Activated T-helper 1 cell treated with anti-CD3 and anti-CD28 coated beads, Interleukin-12 subunit alpha, Interleukin-12 subunit beta, Interleukin-2, Interleukin-4 antibody, amounts not matched to agents 30 ng/mL and 10 ng/mL and 1 ng/mL, durations not matched to agents 14 hours and 24 hours and 36 hours (primary cell): ENCODE measurements at places on chromosomes 5 and 9. TPM values are rescaled to one million over a fixed set of nuclear protein-coding genes. Genes with fewer than 3 reads are reported as not detected.

- no peak overlapping the region for H3K4me3 ChIP-seq
- peaks cover 5% of the 10 kb centered on the region for H3K4me1 ChIP-seq
- no peak for DNase-seq
- no peak overlapping the region for H3K27ac ChIP-seq
- H3K36me3 ChIP-seq: no peaks in the 10 kb centered on the region
Measured at GRCh38 chr5:122721127-122721526, 53.8 kb upstream of the SNX2 start.

SPATA24 gene
- total RNA-seq: 4.1 and 5.3 TPM in 2 replicates

UNC13B gene
- total RNA-seq: 0.34 and 0.41 TPM in 2 replicates

ARSI gene
- not detected in 2 replicates for total RNA-seq

ZDHHC11B gene
- not detected in 2 replicates for total RNA-seq

- no peaks in the 10 kb centered on the region for H3K36me3 ChIP-seq
- no peak for DNase-seq
- peak overlapping the region; percentile 65 for H3K4me3 ChIP-seq
- no peak overlapping the region for H3K27ac ChIP-seq
Measured at GRCh38 chr9:120716483-120716882, 2.2 kb upstream of the MEGF9 start.

ABLIM3 gene
- not detected in 2 replicates for total RNA-seq

DNA sequence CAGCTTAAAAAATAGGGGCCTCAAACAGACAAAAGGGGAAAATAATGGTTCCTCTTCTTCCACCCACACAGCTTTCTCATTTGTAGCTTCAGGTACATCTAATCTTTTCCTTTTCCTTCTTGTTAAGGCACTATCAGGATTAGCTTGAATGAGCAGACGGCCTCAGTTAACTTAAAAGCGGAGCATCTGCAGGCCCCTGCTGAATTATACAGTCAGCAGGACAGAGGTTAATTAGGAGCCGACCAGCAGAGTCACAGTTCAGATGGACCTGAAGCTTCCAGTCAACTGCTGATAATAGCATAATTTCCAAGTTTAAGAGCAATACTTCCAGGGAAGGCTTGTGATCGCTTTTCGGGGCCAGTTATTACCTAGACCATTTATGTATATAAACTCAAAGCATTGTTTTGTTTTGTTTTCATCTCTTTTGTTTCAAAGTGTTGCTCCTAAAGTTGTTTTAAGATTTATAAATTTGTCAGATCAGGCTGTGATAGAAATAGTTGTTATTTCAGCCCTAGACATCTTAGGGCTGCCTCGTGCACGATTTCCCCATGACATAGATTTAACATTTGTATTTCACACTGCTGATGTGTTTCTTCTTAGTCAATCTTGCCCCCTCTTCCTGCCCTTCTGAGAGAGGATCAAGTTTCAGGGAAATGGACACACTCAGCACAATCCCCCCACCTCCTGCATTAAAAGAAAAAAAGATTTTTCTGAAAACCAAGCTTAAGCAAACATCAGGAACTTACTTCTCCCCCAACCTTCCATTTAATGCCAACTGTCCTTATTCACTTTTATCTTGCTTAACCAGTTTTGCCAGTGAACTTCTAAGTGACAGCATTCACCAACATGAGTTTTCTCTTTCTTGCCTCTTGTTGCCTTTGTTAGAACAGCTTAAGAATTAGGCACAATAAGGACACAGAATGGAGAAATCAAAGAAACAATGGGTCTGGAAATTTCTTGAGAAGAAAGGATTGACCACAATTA lies 449.8 kb downstream of the ARHGEF28 start:
- no peak overlapping the region for H3K4me3 ChIP-seq
- H3K27me3 ChIP-seq: peaks cover 6% of the 10 kb centered on the region
- DNase-seq: no peak
- no peaks in the 10 kb centered on the region for H3K4me1 ChIP-seq
- H3K36me3 ChIP-seq: peaks cover 2% of the 10 kb centered on the region

CDH12 gene
- not detected in 2 replicates for total RNA-seq

GRCh38 chr5:171965745-171966144 lies 40.7 kb downstream of the FBXW11 start:
- H3K4me1 ChIP-seq: peaks cover 73% of the 10 kb centered on the region
- peaks cover 21% of the 10 kb centered on the region for H3K36me3 ChIP-seq
- H3K4me3 ChIP-seq: peak overlapping the region; percentile 17
- H3K27me3 ChIP-seq: no peaks in the 10 kb centered on the region
- peak overlapping the region; percentile 79 for H3K27ac ChIP-seq

DNA sequence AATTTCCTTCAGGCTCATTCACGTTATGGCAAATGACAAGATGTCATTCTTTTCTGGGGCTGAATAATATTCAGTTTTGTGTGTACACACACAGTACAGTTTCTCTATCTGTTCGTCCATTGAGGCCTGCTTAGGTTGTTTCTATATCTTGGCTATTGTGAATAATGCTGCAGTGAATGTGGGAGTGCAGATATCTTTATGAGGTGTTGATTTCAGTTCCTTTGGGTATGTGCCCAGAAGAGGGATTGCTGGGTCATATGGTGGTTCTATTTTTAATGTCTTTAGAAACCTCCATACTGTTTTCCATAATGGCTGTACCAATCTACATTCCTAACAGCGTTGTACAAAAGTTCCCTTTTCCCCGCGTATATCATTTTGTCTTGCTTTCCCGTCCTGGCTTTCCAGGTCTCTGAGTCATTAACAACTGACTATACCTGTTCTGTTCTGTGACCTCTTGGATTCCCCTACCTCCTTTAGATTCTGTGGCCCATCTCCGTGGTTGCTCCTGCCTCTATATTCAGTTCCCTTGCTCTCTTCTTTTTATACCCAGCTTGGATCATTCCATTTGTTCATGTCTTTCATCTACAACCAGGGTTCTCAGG lies 6.8 kb downstream of the SNX30 start:
- H3K4me3 ChIP-seq: no peak overlapping the region
- peaks cover 10% of the 10 kb centered on the region for H3K36me3 ChIP-seq
- H3K4me1 ChIP-seq: peaks cover 64% of the 10 kb centered on the region
- H3K27me3 ChIP-seq: peaks cover 4% of the 10 kb centered on the region
- DNase-seq: no peak

- H3K27me3 ChIP-seq: no peaks in the 10 kb centered on the region
- no peak overlapping the region for H3K4me3 ChIP-seq
- DNase-seq: no peak
- peak overlapping the region; percentile 65 for H3K27ac ChIP-seq
Measured at GRCh38 chr5:75405296-75405695, 68.3 kb downstream of the HMGCR start.

GRCh38 chr5:2038321-2039179 lies 155.8 kb upstream of the IRX4 start:
- peak overlapping the region; percentile 64 for H3K4me3 ChIP-seq
- H3K27me3 ChIP-seq: peaks cover 13% of the 10 kb centered on the region
- H3K36me3 ChIP-seq: no peaks in the 10 kb centered on the region
- H3K27ac ChIP-seq: no peak overlapping the region

GMCL2 gene
- total RNA-seq: not detected in 2 replicates

DNA sequence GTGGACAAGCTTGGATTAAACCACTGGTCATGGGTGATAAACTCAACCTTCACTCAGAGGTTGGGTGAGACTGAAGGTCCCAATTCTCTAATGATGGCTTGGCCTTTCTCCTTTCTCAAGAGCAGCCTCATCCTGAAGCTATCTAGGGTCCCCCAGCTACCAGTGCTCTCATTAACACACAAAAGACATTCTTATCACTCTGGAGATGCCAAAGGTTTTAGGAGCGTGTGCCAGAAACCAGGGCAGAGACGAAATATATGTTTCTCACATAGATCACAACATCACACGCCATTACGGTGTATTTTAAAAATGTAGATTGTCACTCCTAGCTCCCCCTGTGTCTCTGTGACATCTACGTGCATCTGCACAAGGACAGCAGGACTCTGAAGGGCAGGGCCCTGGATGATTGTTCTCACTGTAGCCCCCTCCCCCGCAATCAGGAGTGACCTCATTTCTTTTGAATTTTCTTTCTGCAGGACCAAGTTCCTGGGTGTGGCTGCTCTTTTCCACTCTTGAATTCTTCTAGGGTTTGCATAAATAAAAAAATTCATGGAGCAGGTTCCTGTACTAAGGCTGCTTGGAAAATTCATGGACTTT lies 311.3 kb downstream of the GADD45G start:
- H3K27me3 ChIP-seq: peaks cover 10% of the 10 kb centered on the region
- no peak overlapping the region for H3K4me3 ChIP-seq
- peaks cover 32% of the 10 kb centered on the region for H3K4me1 ChIP-seq

DNA sequence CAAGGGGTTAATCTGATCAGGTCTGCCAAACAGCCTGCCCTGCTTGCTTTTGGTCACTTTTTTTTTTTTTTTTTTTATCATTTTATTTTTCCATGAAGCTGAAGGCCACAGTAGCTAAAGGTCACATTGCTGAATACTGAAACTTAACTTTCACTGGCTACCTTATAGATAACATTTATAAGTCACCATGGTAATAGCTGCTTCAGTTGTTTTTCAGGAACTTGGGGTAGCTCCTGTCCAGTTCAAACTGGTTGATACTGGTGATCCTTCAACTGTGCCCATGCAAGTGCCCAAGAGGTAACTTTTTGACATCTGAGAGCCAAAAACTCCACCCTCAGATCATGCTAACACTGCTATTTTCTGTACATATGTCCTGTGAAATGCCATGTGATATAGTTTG lies 68.3 kb upstream of the RGS7BP start:
- no peaks in the 10 kb centered on the region for H3K4me1 ChIP-seq
- no peak overlapping the region for H3K27ac ChIP-seq
- H3K4me3 ChIP-seq: no peak overlapping the region

GRCh38 chr9:82934949-82935348 lies 128.0 kb downstream of the RASEF start:
- H3K27ac ChIP-seq: no peak overlapping the region
- H3K4me3 ChIP-seq: no peak overlapping the region
- H3K27me3 ChIP-seq: no peaks in the 10 kb centered on the region
- no peaks in the 10 kb centered on the region for H3K4me1 ChIP-seq
- DNase-seq: no peak

DNA sequence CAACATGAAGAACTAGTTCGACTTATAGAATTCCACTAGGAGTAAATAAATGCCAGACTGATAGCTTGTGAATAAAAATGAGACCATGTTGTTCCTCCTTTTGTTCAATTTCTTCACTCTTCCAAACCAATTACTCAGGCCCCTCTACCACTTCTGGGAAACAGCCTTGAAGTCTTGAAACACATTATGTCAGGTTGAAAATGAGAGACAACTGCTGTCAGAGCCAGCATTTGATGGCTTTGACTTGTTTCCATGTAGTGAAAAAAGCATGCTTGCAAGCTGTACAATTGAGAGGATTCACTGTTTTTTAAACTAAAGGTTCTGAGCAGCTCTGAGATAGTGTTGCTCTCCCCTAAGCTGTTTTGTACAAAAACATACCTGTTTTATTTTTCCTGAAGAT lies 337.1 kb upstream of the SGCD start:
- H3K4me1 ChIP-seq: no peaks in the 10 kb centered on the region
- DNase-seq: no peak
- H3K36me3 ChIP-seq: no peaks in the 10 kb centered on the region
- peaks cover 5% of the 10 kb centered on the region for H3K27me3 ChIP-seq

GRCh38 chr5:81749561-81750307 lies 1.2 kb downstream of the SSBP2 start:
- peaks cover 7% of the 10 kb centered on the region for H3K27me3 ChIP-seq
- peak overlapping the region; percentile 91 for H3K4me3 ChIP-seq
- H3K4me1 ChIP-seq: peaks cover 31% of the 10 kb centered on the region
- H3K36me3 ChIP-seq: peaks cover 3% of the 10 kb centered on the region

IFNB1 gene
- total RNA-seq: 0.23 TPM in 1 of 2 replicates, not detected in the other

- peaks cover 35% of the 10 kb centered on the region for H3K27me3 ChIP-seq
- H3K4me1 ChIP-seq: no peaks in the 10 kb centered on the region
- no peak for DNase-seq
- H3K27ac ChIP-seq: no peak overlapping the region
Measured at GRCh38 chr9:93276973-93277372, 93.0 kb downstream of the WNK2 start.

GRCh38 chr5:169178754-169179153 lies 122.2 kb downstream of the SLIT3 start:
- H3K27me3 ChIP-seq: no peaks in the 10 kb centered on the region

- no peak overlapping the region for H3K4me3 ChIP-seq
- no peaks in the 10 kb centered on the region for H3K4me1 ChIP-seq
- H3K36me3 ChIP-seq: no peaks in the 10 kb centered on the region
- H3K27ac ChIP-seq: no peak overlapping the region
- DNase-seq: no peak
Measured at GRCh38 chr9:98442541-98442940, 187.1 kb upstream of the TBC1D2 start.

GRCh38 chr5:29037716-29038115 lies 1999.3 kb upstream of the CDH9 start:
- H3K4me1 ChIP-seq: no peaks in the 10 kb centered on the region

- no peaks in the 10 kb centered on the region for H3K4me1 ChIP-seq
- H3K36me3 ChIP-seq: no peaks in the 10 kb centered on the region
- no peak overlapping the region for H3K4me3 ChIP-seq
- no peak overlapping the region for H3K27ac ChIP-seq
- no peak for DNase-seq
- H3K27me3 ChIP-seq: peaks cover 2% of the 10 kb centered on the region
Measured at GRCh38 chr5:5781335-5781734, 358.9 kb downstream of the ICE1 start.

GRCh38 chr5:50717651-50718050 lies 51.2 kb downstream of the PARP8 start:
- no peaks in the 10 kb centered on the region for H3K27me3 ChIP-seq
- peaks cover 50% of the 10 kb centered on the region for H3K4me1 ChIP-seq
- H3K36me3 ChIP-seq: peaks cover 27% of the 10 kb centered on the region
- H3K4me3 ChIP-seq: no peak overlapping the region
- DNase-seq: no peak
- no peak overlapping the region for H3K27ac ChIP-seq

DNA sequence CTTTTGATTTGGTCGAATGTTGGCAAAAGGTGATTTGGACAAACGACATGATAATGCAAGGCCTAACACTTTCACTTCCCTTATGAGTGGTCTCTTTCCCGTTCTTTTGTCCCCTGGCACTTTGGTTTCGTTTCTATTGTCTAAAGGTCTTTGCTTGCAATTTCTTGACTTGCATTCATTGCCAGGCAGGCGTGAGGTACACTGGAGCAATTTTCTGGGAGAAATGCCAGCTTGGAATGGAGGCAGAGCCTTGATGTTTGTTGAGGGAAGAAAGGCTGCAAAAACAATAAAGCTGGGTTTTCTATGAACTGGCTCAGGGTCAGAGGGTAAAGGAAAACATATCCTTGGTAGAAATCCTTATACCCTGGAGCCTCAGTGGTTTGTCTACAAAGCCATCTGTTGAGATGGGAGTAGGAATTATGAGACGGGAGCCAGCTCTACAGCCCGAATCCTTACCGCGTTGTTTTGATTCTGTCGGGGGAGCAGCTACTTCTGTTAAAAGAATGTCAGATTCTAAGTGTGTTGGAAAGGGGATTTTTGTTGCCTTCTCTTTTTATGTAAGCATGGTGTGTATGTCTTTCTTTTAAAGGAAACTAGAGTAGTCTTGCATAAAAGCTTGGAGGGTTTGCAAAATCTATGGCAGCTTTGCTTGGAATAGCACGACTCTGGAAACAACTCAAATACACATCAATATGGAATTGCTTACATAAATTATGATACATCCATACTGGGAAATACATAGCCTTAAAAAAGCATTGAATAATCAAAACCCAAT lies 158.9 kb downstream of the RMI1 start:
- peaks cover 19% of the 10 kb centered on the region for H3K4me1 ChIP-seq
- DNase-seq: no peak
- peaks cover 2% of the 10 kb centered on the region for H3K36me3 ChIP-seq
- H3K27me3 ChIP-seq: peaks cover 64% of the 10 kb centered on the region

MED10 gene
- total RNA-seq: 60.2 and 67.1 TPM in 2 replicates

GRCh38 chr5:144864118-144864517 lies 693.4 kb downstream of the KCTD16 start:
- no peak overlapping the region for H3K4me3 ChIP-seq
- DNase-seq: no peak
- no peaks in the 10 kb centered on the region for H3K4me1 ChIP-seq
- no peaks in the 10 kb centered on the region for H3K27me3 ChIP-seq
- H3K27ac ChIP-seq: no peak overlapping the region

NRG2 gene
- total RNA-seq: 0.08 TPM in 1 of 2 replicates, not detected in the other

- H3K4me3 ChIP-seq: no peak overlapping the region
- no peak overlapping the region for H3K27ac ChIP-seq
- no peaks in the 10 kb centered on the region for H3K36me3 ChIP-seq
- H3K27me3 ChIP-seq: no peaks in the 10 kb centered on the region
Measured at GRCh38 chr5:51997500-51997899, 614.3 kb downstream of the ISL1 start.
